Activated CD8-positive, alpha-beta memory T cell treated with anti-CD3 and anti-CD28 coated beads for 4 hours (primary cell): ENCODE measurements at places on chromosomes 1 and 21.

DNA sequence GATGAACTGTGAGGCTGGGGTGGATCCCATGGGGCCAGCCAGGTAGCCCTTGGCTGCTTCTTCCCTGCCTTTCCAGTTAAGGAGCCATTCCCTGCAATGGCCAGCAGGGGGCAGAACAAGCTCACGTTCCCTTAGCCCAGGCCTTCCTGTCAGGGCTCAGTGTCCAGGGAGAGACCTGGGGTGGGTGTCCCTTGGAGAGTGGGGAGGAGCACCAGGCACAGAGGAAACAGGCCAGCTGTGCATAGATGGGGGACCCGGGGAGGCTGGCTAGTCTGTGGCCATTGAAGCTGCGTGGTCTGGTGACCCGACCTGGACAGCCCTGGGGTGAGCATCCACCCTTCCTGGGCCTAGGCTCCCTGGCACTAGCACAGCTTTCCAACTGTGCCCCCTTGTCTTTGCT lies 13.2 kb upstream of the EPS8L3 start:
- DNase-seq = peak; percentile 40

DNA sequence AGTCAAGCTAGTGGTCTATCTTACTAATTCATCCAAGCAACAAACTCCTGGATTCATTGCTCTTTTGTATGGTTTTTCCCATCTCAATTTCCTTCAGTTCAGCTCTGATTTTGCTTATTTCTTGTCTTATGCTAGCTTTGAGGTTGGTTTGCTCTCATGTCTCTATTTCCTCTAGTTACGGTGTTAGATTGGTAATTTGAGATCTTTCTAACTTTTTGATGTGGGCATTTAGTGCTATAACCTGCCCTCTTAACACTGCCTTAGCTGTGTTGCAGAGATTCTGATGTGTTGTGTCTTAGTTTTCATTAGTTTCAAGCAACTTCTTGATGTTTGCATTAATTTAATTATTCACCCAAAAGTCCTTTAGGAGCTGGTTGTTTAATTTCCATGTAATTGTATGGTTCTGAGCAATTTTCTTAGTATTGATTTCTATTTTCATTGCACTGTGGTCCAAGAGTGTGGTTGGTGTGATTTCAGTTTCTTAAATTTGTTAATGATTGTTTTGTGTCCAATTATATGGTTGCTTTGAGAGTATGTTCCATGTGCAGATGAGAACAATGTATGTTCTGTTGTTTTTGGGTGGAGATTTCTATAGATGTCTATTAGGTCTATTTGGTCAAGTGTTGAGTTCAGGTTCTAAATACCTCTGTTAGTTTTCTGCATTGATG lies 154.6 kb downstream of the PLPPR5 start:
- DNase-seq = no peak

DNA sequence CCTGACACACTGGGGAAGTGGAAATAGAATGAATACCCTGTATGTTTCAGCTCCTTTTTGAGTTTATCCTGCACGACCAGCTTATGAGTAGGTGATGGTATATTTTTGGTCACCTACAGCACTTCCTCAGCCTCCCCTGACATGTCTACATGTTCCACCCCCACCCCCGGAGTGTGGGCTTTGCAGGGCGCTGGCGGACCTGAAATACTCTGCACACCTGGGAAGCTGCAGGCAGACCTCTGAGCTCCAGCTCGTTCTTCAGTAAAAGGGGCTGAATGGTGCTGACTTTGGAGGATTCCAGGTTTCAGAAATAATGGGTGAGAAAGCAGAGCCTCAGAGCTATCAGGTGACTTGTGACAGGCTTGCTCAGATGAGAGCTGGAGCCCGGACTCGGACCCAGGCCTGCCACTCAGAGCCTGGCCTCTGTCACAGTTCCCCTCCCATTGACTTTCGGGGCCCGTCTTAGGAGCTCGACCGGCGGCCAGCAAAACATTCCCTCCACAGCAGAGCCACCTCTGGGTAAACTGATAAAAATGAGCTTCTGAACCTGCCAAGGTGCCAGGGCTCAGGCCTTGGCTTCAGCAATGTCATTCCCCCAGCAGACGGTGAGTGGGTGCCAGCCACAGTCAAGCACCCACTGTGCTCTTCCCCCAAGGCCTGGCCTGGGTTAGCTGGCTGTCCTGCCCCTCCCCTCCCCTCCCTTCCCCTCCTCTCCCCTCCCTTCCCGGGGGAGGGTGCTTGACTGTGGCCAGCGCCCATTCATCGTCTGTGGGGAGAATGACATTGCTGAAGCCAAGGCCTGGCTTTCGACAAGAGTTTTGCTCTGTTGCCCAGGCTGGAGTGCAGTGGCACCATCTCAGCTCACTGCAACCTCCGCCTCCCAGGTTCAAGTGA lies 30.1 kb downstream of the DOP1B start:
- no peak for DNase-seq

DNA sequence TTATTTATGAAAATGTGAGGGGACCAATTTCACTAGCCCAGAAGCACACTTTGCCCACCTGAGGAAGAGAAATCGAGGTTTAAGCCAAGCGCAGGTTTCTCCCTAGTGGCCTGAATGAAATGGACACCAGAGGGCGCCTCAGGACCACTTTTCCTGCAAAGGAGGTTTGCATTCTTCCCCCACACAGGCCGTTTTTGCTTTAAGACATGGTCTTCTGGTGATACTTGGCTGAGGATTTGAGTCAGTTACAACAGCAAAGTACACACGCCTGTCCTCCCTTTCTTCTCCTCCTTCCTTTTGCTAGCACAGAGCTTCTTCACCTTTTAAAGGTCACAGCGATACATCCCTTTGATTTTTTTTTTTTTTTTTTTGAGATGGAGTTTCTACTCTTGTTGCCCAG lies 5.4 kb downstream of the PLA2G2E start:
- peak; percentile 60 for DNase-seq

DNA sequence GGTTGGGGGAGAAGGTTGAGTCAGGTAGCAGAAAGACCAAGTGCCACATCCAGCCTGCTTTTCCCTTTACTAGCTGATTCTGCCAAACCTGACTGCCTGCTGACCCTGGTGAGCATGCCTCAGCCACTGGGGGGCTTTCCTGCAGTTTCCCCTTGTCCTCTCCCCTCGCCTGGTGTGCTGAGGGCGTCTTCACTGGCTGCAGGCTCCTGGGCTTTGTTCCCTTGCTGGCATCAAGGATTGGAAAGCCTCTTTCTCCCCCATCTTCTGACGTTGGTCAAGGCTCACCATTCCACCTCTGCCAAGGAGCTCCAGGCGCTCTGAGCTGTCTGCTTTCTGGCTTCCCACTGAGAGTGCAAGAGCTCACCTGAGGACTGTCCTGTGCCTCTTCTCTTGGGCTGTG lies 28.4 kb downstream of the MAN1C1 start:
- DNase-seq = no peak

- DNase-seq = no peak
These were observed 230.4 kb downstream of the PDE4B start for GRCh38 chr1:66022904-66023620.

DNA sequence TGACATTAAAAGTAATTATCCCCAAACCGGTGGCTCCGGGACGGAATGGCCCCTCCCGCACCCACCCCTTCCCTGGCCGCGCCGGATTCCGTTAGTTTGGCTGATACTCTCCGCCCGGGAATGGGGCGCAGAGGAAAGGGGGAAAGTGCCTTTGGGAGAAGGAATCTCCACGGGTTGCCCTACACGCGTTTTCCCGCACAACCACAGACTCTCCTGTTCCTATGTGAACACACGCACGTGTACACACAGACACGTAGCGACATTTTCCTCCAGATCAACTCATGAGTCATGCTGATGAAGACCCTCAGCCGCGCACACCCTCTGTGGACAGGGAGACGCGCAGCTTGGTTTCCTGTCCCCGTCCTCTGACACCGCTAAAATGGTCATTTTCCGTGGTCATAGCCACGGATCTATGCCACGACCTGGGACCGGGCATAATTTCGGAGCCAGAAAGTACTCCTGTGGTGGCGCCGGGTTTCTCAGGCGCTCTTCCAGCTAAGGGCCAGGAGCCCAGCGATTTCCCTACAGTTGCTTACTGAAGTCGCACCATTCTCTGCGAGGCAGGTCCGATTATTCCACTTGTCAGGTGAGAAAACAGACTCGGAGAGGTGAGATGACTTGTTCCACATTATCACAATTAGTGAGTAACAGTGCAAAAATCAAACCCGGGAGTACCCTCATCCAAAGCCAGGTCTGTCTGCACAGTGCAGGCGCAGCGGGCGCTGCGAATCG lies 4.0 kb upstream of the DMRTA2 start:
- DNase-seq = no peak

- DNase-seq = no peak
These were observed 85.0 kb downstream of the MRPL37 start for GRCh38 chr1:54284781-54285529.

- DNase-seq = no peak
These were observed 151.1 kb downstream of the GABPA start for GRCh38 chr21:25885880-25886279.

- no peak for DNase-seq
These were observed 90.8 kb downstream of the XPR1 start for GRCh38 chr1:180722586-180722985.

DNA sequence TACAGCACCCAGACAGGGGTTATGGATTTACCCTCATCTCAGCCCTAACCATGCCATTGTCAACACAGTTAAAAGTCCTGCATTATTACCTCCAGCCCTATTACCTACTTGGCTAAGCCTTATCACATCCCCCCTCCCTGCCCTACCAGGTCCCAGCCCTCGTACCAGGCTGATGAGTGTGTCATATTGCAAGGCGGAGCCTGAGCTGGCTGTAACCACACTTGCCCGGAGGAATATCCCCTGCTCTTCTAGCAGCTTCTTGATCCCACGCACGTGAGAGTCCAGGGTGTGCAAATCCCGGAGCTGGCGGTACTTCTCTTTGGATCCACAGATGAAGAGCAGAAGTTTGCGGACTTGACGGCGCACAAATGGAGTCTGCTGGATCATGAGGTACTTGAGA lies 87.4 kb downstream of the UBR4 start:
- no peak for DNase-seq

DNA sequence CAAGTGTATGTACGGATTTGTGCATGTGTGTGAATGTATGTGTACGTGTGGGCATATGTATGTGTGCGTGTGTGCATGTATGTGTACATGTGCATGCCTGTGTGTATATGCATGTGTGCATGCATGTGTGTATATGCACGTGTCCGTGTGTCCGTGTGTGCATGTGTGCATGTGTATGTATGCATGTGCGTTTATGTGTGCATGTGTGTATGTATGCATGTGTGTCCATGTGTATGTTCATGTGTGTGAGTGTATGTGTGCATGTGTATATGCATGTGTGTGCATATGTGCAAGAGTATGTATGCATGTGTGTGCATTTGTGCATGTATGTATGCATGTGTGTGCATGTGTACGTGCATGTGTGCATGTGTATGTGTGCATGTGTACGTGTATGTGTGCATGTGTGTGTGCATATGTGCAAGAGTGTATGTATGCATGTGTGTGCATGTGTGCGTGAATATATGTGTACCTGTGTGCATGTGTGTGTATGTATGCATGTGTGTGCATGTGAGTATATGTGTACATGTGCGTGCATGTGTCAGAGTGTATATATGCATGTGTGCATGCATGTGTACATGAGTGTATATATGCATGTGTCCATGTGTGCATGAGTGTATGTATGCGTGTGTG lies 15.6 kb downstream of the EPHA8 start:
- no peak for DNase-seq

- DNase-seq = no peak
These were observed 50.3 kb downstream of the MCOLN2 start for GRCh38 chr1:84946631-84947030.

DNA sequence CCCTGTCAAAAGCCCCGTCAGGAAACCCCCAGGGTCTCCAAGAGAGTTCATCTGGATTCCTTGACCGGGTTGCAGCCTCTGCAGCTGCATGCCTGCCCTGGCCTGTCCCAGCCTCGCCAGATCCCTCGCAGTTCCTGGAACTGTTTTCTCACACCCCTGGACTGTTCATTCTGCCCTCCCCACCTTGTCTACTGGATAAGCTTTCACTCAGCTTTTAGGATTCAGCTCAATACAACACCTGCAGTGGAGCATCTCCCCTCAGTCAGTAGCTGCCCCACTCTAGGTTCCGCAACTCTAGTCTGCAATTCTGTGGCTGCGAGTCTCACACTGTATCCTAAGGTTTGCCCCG lies 67.2 kb downstream of the FAM163A start:
- DNase-seq = no peak
